ENCODE measurements at places on chromosomes 3 and 15.

GRCh38 chr3:58215317-58216025 lies 4.7 kb upstream of the DNASE1L3 start:
- no peak for DNase-seq

- DNase-seq: no peak
Observed at GRCh38 chr3:23356169-23356568, 153.0 kb downstream of the UBE2E2 start.

GRCh38 chr3:152737021-152737908 lies 97.7 kb upstream of the P2RY1 start:
- DNase-seq: no peak

DNA sequence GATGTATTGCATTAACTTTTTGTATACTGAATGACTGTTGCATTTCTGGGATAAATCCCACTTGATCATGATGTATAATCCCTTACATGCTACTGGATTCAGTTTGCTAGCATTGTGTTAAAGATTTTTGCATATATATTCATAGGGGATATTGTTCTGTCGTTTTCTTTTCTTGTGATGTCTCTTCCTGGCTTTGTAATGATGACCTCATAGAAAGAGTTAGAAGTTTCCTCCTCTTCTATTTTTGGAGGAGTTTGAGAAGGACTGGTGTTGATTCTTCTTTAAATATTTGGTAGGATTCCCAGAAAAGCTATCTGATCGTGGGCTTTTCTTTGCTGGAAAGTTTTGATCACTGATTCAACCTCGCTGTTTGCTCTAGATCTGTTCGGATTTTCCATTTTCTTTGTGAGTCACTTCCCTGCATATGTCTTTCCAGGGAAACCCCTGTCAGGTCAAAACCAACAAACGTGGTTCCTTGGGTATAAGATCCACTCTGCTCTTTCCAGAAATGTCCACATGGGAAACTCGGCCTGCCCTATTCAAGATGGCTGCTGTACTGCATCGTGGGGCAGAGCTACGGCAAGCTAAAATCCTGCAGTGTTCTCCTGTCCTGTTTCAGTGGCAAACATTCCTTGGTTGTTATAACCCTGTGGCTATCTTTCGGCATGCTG lies 120.4 kb downstream of the GABRG3 start:
- no peak for DNase-seq

DNA sequence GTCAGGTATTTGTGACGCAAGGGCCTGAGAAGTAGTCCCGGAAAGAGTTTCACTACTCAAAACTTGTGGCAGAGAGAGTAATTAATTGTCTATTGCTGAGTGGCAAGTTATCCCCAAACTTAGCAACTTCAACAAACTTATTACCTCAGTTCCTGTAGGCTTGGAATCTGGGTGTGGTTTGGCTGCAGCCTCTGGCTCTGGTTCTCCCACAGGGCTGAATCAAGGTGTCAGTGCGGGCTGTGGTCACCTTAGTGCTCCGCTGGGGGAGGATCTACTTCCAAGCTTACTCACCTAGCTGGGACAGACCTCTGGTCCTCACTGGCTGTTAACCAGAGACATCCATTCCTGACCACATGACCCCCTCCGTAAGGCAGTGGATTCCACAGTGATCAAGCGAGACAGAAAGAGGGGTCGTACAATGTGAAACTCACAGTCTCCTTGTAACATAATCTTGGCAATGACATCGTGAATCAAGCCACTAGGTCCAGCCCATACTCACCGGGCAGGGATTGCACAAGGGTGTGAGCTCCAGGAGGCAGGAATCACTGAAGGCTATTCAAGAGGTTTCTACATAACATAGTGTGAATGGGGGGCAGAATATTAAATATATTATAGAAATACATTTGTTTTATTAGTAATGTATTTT lies 138.3 kb downstream of the RYR3 start:
- DNase-seq: no peak

DNA sequence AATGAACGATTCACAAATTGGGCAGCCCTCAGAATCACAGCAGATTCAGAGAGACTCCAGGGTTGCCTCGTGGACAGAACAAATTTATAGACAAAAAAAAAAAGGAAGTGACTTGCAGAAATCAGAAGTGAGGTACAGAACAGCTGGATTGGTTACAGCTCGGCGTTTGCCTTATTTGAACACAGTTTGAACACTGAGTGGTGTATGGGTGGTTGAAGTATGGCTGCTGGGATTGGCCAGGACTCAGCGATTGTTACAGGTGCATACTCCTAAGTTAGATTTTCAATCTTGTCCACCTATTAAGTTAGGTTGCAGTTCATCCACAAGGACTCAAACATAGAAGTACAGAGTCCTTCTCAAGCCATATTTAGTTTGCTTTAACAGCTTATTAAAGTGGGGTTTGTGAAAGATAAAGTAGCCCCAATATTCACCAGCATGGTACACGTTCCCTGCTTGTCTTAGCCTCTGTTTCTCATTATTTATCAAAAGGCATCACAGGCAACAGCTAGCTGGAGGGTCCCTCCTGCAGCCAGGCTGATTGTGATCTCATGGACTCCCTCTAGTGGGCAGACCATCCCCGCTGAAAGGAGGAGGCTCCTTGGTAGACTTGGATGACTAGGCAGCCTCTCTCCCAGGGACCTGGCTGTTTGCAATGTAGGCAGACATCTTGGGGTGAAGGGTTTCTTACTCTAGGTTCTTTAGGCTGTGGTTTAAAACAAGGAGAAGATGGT lies 17.6 kb upstream of the ALDH1L1 start:
- DNase-seq: peak; percentile 16

DNA sequence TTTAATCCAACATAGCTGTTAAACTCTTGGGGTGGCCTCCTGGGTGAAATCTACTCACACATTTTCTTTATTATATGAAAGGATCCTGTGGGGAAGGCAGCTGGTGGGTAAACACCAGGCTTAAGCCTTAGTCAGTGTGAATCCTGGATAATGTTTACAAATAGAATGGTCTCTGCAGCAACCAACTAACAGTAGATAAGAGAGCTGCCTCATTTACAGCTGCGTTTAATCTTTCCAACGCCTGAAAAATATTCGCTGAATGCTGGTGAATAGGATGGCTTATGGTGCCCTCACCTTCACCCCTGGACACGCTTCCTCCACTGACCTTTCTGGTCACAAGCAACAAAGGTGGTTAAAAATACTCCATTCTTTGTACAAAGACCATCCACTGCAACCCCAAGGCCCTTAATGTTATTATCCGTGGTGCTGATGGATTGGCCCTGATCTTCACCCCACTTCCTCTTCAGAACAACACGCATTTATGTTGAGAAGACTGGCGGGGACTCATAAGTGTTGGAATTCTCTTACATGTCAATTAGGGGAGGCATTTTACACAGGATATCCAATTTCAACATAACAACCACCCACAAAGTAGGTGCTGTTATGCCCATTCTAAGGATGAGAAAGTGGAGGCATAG lies 120.0 kb upstream of the FRMD4B start:
- no peak for DNase-seq

DNA sequence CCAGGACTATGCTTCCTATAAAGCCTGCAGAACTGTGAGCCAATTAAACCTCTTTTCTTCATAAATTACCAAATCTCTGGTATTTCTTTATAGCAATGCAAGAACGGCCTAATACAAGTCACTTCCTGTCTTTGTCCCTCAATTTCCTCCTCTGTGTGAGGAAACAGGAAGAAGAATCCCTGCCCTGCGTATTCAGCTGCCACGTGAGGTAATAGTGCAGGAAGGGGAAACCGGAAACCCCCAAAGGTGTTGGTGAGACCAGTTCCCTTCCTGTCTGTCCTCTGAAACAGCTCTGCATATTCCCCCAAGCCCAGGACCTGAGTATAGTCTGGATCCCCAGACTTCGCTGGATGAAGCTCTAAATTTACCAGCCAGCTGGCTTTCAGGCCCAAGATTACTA lies 18.1 kb upstream of the PTPN23 start:
- DNase-seq: no peak

DNA sequence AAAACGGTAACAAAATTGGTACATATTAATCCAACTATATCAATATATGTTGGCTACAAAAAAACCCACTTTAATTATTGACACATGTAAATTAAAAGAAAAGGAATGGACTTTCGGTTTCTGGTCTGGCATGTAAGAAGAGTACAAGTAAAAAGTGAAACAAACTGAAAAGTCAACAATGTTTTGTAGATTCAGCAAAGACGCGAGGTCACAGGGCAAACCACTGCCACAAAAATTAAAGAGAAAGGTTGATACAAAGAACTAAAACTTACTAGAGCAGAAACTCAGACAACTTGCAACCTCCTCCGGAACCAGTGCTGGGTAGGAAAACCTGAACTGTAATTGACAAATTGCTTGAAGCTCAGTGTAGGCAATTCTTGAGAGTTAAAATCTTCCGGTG lies 110.6 kb upstream of the ARPP21 start:
- no peak for DNase-seq

- DNase-seq: no peak
Observed at GRCh38 chr3:54746722-54747121, 181.1 kb downstream of the LRTM1 start.

GRCh38 chr3:79983118-79983517 lies 215.3 kb upstream of the ROBO1 start:
- no peak for DNase-seq

DNA sequence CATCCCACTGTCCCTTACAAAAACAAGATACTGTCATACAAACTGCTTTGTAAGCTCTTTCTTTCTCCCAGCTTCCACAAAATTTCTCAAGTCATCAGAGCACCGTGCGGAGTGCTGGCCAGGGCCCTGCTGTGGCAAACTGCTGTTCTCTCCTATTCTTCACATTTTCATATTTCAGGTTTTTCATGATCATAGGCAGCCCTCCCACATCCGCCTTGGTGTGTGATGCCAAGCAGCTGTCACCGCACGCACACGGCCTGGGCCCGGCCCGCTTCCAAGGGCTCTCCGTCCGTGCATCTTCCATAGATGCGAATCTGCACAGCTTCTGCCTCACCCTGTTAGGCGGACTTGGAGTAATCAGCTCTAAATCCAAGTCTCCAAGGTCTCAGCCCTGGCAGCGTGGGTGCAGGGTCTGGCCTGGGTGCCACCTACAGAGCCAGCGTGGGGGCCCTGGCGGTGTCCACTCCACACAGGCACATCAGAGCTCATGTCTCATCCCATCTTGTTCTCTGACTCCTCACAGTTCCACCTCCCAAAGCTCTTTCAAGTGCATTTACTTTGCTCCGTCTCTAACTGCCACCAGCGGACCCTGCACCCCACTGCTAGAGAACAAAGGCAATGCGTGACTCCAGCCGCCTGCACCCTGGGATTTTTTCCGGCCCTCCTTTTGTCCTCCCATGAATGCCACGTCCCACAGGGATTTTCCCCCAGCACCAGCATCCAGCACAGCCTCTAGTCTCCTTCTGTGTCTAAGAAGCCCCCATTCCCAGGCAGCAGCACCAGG lies 27.2 kb downstream of the CYFIP1 start:
- no peak for DNase-seq

GRCh38 chr15:85116925-85117646 lies 135.4 kb downstream of the PDE8A start:
- DNase-seq: no peak

DNA sequence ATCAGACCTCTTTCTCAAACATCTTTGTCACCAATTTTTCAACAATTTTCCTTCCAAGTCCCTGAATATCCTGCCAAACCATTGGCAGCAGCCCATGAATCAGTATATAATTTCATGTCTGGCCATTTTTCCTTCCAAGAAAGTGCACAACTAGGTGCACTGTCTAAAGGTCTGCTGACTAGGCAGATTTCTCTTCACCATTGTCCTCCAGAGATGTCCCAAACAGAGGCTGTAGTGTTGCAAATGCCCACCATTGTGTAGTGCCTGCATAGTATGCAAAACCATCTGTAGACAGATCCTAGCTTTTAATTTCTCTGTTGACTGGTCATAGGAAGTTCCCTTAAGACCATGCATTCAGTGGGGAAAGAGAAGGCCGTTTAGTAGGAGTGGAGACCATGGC lies 25.0 kb upstream of the GOLGA6L2 start:
- no peak for DNase-seq

DNA sequence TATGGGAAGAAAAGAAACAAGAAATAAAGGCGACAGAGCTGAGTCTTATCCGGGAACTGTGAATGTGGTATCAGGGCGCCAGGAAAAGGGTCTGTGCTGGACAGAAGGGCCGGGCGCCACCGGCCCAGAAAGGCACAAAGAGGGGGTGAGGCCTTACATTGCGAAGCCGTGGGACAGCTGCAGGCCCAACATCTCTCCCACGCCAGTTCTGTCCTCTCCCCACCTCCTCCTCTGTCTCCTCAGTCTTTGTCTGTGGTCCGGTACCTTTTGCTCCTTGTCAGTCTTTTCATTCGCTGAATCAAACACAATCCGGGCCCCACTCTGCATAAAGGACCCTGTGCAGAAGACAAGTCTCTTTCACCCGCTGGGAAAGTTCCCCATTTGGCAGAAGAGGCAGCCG lies 81.8 kb downstream of the LRIG1 start:
- no peak for DNase-seq

- DNase-seq: no peak
Observed at GRCh38 chr3:126245811-126246727, 65.7 kb upstream of the ALDH1L1 start.

GRCh38 chr15:49152552-49153312 lies 2.7 kb downstream of the COPS2 start:
- no peak for DNase-seq

Measured in effector CD8-positive, alpha-beta T cell (primary cell).